ENCODE measurements at places on chromosomes 7 and 10.

DNA sequence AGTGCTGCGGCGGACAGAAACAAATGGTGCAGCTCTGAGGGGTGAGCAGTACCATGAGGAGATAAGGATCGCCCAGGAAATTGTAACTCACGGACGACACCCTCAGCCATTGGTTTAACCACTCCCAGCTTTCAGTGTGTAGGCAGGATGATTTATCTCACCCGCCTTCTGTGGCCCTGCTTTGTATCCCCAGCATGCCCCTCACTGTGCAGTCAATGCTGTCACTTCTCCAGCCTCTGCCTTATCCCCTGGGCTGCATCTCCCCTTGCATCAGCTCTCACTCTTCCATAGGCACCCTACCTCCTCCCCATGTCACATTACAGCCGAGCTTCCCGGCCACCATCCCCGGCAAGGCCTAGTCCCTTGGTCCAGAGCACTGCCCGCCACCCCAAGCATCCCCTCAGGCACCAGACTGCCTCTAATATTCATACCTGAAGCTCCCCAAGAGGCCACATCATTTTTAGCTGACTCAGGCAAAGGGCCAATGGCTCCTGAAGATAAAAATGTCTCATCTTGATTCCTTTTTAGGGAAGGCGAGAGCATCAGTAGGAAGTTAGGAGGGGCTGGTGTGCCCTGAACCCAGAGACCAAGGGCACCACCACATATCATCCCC lies 77.1 kb downstream of the CARD11 start:
- no peak for DNase-seq

- no peak for DNase-seq
Measured at GRCh38 chr10:116744163-116744753, 1.9 kb upstream of the HSPA12A start.

- DNase-seq: no peak
Measured at GRCh38 chr7:151178236-151178635, 8.8 kb downstream of the ASB10 start.

GRCh38 chr7:150342121-150342408 lies 636 bp upstream of the RARRES2 start:
- DNase-seq: no peak

GRCh38 chr7:135571834-135572233 lies 14.1 kb downstream of the NUP205 start:
- no peak for DNase-seq

GRCh38 chr10:127117125-127117524 lies 79.3 kb downstream of the INSYN2A start:
- DNase-seq: no peak

DNA sequence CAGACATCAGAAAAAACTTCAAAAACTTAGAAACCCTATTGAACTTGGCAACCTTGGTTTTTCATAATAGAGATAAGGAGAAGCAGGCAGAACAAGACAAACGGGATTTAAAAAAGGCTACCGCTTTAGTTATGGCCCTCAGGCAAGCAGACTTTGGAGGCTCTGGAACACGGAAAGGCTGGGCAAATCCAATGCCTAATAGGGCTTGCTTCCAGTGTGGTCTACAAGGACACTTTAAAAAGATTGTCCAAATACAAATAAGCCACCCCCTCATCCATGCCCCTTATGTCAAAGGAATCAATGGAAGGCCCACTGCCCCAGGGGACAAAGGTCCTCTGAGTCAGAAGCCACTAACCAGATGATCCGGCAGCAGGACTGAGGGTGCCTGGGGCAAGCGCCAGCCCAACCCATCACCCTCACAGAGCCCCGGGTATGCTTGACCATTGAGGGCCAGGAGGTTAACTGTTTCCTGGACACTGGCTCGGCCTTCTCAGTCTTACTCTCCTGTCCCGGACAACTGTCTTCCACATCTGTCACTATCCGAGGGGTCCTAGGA lies 115.3 kb downstream of the NRCAM start:
- DNase-seq: no peak

GRCh38 chr7:2202901-2203765 lies 29.6 kb downstream of the MAD1L1 start:
- no peak for DNase-seq

- DNase-seq: no peak
Measured at GRCh38 chr7:110733221-110733620, 357.7 kb upstream of the LRRN3 start.

GRCh38 chr10:95644901-95645300 lies 11.6 kb downstream of the ALDH18A1 start:
- no peak for DNase-seq

DNA sequence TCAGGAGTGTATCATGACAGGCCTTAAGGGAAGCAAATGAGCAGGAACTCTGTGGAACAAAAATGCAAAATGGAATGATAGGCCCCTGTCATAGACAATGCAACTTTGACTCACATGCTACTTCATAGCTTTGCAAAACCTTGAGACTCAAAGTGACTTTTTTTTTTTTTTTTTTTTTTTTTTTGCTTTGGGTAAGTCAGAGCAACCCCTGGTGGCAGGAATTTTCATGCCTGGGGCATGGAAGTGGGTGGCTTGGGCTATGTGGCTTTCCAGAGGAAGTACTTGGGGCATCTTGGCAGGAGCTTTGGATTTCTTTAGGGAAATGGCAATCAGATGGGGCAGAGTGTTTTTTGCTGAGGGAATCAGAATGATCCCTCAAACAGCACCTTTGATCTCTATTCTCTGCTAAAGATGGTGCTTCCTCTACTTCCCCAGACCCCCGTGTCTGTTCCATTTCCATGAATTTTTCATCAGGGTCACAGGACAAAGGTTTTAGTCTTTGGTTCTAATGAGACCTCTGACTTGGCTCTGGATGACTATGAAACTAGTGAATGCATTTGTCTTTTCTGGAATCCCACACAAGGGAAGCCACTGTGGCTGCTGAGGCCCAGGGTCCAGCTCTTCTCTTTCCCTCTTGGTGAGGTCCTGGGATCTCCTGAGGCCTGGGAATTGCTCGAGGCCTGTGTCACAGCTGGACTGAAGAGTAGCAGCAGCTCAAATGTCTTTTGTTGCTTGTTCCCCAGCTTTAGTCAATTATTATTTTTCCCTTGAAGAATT lies 62.8 kb downstream of the TACC2 start:
- DNase-seq: peak; percentile 52

GRCh38 chr10:21943633-21944265 lies 59.8 kb downstream of the DNAJC1 start:
- peak; percentile 23 for DNase-seq

GRCh38 chr7:17131060-17131345 lies 167.4 kb upstream of the AHR start:
- DNase-seq: no peak

GRCh38 chr10:110395350-110396283 lies 90.9 kb upstream of the SMNDC1 start:
- peak; percentile 91 for DNase-seq

DNA sequence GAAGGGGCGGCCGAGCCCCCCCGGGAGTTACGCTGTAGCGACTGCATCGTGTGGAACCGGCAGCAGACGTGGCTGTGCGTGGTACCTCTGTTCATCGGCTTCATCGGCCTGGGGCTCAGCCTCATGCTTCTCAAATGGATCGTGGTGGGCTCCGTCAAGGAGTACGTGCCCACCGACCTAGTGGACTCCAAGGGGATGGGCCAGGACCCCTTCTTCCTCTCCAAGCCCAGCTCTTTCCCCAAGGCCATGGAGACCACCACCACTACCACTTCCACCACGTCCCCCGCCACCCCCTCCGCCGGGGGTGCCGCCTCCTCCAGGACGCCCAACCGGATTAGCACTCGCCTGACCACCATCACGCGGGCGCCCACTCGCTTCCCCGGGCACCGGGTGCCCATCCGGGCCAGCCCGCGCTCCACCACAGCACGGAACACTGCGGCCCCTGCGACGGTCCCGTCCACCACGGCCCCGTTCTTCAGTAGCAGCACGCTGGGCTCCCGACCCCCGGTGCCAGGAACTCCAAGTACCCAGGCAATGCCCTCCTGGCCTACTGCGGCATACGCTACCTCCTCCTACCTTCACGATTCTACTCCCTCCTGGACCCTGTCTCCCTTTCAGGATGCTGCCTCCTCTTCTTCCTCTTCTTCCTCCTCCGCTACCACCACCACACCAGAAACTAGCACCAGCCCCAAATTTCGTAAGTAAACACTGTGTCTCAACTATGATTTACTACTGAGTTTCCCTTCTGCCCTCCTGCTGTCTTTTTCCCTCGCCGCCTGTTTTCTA lies 666 bp downstream of the NRG3 start:
- DNase-seq: no peak

DNA sequence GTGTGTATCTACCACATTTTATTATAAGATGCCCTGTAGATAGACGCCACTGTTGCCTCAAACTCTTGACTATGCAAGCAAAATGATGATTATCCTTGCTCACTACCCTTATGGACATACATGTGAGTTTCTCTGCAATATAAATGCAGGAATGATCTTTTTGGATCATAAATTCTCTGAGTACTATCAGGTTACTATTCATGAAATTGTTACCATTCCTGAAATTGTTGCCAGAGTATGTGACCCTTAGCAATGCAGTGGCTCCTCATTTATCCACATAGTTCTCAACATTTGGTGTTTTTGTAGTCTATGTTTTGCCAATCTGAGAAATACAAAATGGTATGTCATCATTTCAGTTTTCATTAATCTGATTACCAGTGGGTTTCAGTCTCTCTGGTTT lies 166.2 kb upstream of the FAM3C start:
- no peak for DNase-seq

- DNase-seq: no peak
Measured at GRCh38 chr10:131912620-131913019, 11.8 kb downstream of the PPP2R2D start.

- DNase-seq: no peak
Measured at GRCh38 chr10:132308587-132309470, 1.1 kb upstream of the STK32C start.

GRCh38 chr10:66565999-66566398 lies 359.8 kb upstream of the LRRTM3 start:
- DNase-seq: no peak

DNA sequence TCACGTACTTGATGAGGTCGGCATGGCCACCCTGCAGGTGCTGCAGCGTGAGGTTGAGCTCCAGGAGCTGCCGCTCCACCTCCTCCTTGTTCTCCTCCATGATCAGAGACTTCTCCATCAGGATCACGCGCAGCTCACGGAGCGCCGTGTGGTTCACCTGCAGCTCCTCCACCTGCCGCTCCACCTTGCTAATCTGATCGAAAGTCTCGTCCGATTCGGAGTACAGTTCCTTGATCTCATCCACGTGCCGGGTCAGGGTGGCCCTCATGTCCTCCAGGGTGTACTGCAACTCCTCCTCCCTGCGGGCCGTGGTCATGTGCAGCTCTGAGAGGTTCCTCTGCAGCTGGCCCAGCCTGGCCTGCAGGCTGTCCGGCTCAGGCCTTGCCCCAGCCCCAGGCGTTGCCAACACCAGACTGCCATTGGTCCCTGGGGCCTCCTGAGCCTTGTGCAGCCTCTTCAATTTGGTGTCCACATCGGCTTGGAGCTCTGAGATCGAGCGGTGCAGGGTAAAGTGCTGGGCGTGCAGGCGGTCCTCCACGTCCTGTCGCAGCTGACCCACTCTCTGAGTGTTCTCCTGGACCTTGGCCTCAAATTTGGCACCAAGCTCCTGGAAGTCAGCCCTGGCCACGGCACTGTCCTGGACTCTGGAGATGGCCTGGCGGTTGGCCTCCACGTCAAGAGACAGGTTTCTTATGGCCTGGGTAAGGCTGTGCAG lies 13.9 kb downstream of the MMRN2 start:
- no peak for DNase-seq

DNA sequence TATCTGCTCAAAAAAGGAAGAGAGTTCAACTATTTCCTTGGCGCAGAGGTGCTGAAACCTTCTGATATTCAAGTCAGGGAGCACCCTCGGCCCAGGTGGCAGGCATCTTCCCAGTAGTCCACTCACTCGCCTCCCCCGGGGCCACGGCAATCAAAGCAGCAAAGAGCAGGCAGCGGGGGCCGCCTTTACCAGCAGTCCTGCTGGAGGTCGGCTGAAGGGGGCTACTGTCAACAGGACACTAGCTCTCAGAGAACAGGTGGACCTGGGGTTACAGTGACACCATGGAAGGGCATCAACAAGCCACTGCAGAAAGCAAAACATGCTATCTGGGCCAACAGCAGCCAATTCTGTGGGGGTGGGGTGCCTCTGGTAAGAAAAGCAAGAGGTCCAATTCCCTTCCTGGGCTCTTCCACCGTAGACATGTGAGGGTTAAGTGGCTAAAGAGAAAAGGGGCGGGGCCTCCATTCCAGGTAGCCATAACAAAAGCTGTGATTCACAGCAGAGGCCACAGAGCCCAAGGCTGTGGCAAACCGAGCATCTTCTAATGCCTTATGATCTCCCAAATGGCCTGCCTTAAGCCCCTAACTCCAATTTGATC lies 9.4 kb downstream of the FZD9 start:
- DNase-seq: no peak

DNA sequence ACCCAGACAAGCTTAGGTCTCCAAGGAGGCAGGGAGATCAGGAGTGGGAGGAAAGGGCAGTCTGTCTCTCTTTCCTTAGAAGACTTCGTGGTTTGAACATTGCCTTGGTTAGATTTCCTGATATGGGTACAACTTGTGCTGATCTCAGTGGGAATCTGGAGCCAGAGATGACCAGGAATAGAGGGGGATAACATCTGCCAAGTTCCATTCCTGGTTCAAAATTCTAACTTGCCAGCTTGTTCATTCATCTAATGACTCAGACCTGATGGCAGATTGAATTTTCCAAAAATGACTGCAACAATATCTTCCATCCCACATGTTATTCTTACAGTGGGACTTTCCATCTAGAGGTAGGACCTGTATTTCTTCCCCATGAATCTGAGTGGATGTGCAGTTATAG lies 394.3 kb upstream of the PODXL start:
- DNase-seq: no peak

DNA sequence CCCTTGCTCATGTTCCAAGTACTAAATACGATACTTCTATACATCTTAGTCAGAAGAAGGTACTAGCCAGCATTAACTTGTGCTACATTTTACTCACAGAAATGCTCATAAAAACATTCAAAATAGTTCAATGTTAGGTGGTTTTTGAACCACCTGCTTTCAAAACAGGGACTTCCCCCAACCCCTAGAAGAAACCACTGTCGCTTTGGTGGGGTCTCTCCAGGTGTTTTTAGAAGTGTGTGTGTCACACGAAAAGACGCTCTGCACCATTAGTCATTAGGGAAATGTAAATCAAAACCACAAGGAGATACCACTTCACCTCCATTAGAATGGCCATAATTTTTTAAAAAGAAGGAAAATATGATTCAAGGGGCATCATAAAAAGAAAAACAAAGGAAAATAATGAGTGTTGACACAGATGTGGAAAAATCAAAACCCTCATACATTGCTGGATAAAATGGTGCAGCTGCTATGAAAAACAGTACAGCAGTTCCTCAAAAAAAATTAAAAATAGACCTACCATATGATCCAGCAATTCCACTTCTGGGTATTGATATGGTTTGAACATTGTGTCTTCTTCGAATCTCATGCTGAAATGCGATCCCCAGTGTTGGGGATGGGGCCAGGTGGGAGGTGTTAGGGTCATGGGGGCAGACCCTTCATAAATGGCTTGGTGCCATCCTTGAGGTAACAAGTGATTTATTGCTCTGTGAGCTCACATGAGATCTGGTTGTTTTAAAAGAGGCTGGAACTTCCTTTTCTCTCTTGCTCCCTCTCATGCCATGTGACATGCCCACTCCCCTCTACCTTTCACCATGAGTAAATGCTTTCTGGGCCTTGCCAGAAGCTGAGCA lies 74.2 kb downstream of the MALSU1 start:
- DNase-seq: no peak

- no peak for DNase-seq
Measured at GRCh38 chr7:98761225-98761624, 108.6 kb downstream of the TMEM130 start.

- no peak for DNase-seq
Measured at GRCh38 chr10:96863922-96864543, 31.9 kb downstream of the LCOR start.

GRCh38 chr10:112955582-112956421 lies 5.8 kb downstream of the TCF7L2 start:
- peak; percentile 73 for DNase-seq

GRCh38 chr10:113521475-113521795 lies 31.4 kb upstream of the HABP2 start:
- no peak for DNase-seq

Measured in AG09309 (cell line).